ENCODE measurements at places on chromosomes 2 and 18.

GRCh38 chr2:71617266-71617665, 163.9 kb downstream of the DYSF start:
- no peak for DNase-seq

DNA sequence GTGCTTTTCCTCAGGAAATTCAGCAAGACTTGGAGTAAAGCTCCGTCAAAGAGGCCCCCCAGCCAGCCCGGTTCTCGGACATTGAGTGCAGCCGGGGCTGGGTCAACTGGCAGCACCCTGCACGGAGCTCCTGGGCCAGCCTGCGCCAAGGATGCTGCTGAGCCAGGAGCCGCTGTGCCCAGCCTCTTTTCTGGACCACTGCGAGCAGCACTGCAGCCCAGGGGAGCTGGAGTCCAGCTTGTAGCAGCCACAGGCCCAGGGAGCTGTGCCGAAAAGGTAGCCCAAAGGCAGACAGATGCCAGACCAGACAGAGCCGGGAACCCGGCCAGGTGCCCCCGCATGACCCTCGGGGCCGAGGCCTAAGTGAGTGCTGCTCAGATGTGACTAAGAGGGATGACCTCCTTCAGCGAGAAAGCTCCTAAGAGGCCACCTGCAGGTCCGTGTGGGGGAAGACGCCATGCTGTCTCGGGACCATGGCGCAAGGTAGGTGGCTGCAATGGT, 7.3 kb downstream of the CLHC1 start:
- no peak for DNase-seq

- DNase-seq: no peak
These were observed 109.7 kb downstream of the B3GNT2 start for GRCh38 chr2:62305421-62306176.

DNA sequence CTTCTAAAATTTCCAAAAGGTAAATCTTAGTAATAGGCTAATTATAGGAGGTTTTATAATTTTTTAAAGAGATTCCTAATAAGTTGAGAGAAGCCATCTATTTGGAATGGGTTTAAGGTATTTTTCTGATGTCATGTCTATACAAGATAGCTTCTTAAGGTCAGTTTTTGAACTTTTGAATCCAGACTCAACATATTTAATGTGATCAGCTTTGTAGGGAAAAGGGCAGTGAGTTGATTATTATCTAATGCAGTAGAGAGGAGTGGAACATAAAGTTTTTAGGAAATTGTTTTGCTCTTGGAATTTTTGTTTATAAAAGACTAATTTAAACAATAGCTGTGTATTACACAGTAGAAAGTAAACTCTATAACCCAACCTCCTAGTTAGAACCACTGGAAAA, 96.3 kb downstream of the PHLPP1 start:
- DNase-seq: no peak

GRCh38 chr2:156884216-156884615, 373.3 kb upstream of the GALNT5 start:
- DNase-seq: no peak

DNA sequence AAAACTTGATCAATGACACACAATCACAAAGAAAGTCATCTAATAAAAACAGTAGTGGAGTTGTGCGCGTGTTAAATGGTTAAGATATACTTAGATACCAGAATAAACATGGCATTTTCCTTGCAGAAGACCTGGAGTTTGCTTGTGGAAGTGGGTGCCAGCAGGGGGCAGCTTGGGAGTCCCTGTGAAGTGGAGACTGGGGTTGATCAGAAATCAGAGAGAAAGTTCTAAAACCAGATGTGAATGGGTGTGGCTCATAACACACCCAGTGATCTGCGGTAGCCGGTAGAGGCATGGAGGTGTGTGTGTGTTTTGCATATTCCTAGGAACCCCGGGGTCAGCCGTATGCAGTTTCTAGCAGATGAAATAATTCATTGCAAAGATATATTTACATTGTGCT, 300.1 kb upstream of the TRIB2 start:
- peak; percentile 65 for DNase-seq

- DNase-seq: no peak
These were observed 22.5 kb downstream of the DAPL1 start for GRCh38 chr2:158817588-158817987.

DNA sequence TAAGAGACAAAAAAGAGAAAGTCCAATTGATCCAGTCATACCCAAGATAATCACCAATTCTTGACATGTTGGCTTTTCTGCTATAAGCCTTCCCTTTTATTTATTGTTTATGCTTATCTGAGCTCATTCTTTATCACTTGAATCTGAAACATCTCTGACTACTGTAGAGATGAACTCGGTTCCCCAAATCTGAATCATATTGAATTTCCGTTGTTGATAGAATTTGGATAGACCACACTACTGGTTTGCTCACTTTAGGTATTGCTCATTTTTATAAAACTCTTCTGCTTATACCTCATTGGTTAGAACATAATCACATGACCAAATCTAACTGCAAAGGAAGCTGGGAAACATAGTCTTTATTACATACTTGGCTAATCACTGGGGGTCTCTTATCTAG, 236.9 kb downstream of the TRIB2 start:
- no peak for DNase-seq

DNA sequence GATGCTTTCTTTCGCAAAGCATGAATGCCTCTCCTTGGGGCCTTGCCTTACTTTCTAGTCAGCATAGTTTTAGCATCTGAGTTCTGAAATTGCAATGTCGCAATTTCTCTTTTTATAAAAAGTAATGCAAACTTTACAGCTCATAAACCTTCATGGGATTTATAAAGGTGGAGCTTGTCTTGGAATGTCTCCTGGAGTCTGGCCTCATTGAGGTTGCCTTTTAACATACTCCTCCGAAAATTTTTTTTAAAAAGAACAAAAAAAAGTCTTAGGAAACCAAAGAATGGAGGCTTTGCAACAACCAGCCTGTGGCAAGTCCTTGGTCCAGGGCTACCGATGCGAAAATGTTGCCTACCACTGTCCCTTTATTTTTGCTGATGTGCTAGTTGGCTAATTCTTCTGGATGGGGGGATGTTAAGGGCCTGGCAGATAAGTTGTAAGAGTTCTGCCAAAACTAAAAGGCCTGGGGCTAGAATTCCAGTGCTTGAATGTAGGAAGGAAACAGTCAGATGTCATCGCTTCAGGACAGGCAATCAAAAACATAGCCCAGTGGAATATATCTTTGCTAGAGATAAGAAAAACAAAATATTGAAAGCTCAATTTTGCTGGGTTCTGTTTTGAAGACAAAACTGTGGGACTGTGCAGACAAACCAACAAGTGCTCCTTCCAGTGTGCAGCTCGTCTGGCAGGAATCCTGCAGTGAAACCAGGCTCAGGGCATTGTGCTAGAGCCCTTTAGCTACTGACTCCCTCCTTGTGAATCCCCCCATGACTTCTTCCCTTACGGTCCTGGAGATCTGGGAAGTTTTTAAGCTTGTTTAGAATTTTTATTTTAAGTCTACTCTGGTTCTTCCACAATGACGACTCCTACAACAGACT, 213.0 kb downstream of the PIEZO2 start:
- no peak for DNase-seq

DNA sequence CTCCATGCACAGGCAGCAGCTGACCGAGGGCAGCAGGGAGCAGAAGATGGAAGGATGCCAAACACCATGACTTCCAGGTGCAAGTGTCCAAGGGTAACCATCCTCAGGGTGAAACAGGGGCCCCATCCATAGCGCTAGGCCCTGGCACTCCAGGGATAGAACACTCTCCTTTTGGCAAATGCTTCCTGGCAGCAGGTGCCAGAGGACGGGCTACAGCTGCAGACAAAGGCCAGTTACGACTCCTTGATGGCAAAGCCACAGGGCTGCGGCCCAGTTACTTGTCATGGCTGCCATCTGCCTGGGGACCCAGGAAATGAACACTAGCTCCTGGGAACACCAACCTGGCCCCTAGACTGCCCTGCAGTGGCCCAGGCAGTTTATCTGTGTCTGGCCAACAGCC, 178.8 kb downstream of the TMEM163 start:
- DNase-seq: no peak

DNA sequence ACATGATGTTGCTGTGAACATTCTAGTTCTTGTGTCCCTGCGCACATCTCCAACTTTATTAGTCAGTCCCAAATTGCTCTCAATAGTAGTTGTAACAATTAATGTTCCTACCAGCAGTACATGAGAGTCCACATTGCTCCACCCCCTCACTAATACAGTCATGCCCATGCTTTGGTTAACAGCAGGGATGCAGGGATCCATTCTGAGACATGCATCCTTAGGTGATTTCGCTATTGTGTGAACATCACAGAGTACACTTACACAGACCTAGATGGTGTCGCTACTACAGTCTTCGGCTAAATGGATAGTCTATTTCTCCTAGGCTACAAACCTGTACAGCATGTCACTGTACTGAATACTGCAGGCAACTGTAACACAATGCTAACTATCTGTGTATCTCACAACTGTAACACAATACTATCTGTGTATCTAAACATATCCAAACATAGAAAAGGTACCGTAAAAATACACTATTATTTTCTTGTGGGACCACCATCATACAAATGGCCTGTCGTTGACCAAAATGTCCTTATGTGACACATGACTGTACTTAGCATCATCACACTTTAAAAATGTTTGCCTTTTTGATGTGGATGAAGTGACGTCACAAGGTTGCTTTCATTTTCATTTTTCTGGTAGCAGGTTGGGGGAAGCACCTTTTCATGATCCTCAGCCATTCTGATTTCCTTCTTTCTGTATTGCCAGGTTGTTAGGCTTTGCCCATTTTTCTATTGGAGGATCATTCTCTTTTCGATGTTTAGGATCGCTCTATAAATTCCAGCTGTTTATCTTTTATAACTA, 82.9 kb upstream of the RNF152 start:
- no peak for DNase-seq

- no peak for DNase-seq
These were observed 152.1 kb upstream of the ID2 start for GRCh38 chr2:8529706-8530277.

DNA sequence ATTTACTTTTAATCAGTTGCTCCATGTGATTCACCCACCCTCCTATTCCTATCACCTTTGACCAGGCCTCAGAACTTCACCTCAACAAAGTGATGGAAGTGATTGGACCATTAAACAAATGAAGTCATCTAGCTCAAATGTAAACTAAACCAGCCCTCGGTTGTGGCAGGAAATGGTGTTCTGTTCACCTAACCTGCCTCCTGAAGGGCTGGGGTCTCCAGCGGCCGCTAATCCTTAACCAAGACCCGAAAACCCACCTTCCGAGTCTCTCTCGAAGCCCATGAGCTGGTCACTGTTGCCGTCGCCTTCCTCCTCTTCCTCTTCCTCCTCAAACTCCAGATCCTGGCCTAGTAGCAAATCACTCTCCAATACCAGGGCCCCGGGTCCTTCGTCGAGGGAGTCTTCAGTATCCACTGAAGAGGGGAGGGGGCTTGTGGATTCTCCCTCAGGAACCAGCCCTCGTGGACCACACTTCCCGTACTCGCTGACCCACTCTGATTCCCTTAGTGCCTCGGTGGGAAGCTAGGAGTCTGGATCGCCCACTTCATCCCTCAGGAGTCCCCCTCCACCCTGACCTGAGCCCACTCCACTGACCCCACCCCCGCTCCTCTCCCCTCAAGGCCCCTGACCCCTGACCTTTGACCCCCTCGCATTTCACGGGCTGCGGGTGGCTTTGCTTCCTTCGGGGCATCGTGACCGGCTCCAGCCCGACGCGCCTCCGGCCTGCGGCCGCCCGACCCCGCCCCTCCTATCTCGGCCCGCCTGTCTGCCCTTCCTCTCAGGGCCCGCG, 503 bp downstream of the ZNF513 start:
- peak; percentile 27 for DNase-seq

GRCh38 chr2:29463181-29463900, 348.1 kb downstream of the CLIP4 start:
- no peak for DNase-seq

DNA sequence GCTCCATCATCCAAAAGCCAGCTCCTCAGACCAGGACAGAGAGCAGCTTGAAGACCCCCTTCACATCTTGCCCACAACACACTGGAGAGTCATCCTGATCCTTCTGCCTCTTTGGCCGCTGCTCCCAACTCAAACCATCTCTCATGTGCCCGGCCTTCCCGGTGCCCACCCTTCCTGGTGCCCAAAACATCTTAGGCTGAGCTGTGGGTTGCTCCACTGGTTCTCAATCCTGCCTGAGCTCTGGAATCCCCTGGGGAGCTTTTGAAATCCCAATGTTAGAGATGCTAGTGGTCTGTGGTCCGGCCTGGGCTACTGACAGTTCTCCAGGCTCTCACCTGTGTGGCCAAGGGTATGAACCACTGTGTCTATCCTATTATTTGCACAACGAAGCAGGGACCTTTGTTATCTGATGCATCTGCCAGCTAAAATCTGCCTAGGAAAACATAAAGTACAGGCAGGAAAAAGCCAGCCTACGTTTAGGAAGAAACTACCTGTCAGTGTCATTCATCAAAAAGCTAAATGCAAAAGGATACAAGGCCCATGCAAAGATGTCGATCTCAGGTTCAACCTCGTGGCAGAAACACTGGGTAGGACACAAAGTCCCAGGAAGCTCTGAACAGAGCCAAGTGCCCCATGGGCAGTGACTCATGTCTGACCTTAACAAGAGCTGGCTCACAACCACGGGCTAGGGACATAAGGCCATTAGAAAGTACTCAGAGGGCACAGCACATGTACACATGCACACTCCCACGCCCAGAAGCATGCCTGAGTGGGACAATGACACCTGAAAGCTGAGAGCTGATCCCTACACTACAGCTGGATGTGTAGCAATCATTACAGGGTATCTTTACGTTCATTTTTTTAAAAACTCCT, 30.8 kb downstream of the TBC1D8 start:
- DNase-seq: no peak

DNA sequence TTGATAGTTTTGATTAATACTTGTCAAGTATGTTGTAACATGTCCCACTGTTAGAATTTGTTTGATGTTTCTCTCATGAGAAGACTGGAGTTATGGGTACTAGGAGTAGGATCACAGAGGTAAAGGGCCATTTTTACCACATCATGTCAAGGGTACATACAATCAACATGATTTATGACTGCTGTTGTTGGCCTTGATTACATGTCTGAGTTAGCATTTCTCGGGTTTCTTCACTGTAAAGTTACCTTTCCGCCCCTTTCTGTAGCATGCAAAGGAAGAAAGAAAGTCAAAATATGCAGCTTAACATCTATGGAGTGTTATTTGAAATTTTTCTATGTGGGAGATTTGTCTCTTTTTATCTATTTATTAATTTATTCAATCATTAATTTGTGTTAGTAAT, 1456.4 kb downstream of the SUCLG1 start:
- DNase-seq: no peak

DNA sequence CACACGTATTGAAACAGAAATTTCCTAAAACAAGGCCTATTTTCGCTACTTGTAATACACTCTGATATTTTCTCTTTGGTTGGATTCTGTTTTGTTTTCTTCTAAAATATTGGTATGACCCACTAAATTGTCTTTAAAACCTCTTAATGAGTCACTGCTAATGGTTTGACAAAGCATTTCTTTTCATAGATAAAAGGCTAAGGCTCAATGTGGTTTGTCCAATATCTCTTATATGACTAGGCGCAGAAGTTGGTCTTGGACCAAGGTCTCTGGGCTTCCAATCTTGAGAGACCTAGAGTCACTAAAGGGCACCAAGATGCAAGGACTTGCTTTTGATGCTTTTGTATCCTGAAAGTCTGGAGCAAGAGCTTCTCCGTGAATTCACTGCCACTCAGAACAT, 498.2 kb upstream of the TCF4 start:
- DNase-seq: no peak

All from CD4-positive, alpha-beta T cell (primary cell).